ENCODE measurements at places on chromosomes 5 and 9.

- no peak for DNase-seq
These were observed 3.9 kb downstream of the QRFP start for GRCh38 chr9:130892477-130893304.

DNA sequence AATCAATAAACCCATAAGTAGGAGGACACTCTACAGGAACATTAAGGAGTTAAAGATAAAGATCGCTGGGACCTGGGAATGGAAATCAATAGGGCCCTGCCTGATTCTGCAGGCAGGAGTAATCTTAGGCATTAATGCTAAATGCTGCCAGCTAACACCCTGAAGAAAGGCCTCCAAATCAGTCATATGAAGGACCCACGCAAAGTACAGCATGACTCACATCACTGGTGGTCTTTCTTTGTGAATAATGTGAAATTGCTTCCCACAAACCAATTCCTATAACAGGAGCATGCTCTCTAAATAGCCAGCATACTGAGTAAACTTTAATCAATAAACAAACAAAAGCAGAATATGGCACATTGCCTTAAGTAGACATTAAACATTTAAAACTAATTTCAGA, 172.3 kb downstream of the SEMA5A start:
- no peak for DNase-seq

- DNase-seq, result no peak
These were observed 91.1 kb upstream of the CEP78 start for GRCh38 chr9:78144663-78145377.

DNA sequence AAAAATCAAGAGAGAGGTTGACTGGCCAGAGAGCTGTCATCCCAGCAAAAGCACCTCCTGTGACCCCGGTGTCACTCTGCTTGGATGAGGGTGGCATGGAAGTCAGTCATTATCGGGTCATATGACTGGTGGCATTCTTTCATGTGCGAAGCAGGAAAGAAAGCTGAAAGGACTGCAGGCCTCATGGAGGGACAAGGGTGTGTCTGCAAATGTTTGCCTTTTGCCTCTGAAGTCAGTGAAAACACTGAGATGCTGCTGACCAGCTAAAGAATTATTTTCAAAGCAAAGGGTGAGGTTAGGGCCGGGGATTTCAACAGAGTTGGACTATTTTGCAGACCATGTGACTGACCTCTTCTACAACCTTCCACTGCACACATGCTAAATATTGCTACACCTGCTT, 298.3 kb downstream of the CSNK1G3 start:
- DNase-seq, result no peak

DNA sequence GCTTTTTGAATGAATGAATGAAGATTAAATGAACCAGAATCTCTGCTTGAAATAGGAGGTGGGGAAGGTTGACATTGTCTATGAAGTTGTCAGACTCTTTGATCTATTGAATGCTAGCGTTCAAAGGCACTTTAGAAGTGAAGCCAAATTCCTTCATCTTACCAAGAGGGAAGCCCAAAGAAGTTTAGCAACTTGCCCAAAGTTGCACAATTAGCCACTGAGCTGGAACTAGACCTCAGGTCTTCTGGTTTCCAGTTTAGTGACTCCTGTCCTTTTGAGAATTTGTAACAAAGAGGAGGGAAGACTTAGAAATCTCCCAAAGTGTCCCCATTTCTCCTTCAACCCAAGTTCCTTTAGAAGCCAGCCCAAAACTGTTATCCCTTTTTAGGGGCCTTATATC, 20.7 kb upstream of the SLC1A3 start:
- no peak for DNase-seq

DNA sequence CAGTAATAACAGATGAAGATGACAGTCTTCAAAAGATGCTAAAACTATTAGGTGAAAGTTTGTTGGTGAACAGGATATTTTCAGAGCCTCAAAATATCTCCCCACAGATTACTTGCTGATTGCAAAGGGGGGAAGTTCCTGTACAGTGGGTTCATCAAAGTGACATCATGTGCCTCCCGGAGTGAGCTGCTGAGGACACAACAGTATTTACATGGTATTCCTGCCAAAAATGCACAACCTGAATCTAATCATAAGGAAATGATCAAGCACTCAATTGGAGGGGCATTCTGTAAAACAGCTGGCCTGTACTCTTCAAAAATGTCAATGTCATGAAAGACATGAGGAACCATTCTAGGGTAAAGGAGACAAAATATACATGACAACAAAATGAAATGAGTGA, 18.9 kb upstream of the GLIS3 start:
- DNase-seq, result no peak

- no peak for DNase-seq
These were observed 300.7 kb downstream of the MLLT3 start for GRCh38 chr9:20321423-20322082.

DNA sequence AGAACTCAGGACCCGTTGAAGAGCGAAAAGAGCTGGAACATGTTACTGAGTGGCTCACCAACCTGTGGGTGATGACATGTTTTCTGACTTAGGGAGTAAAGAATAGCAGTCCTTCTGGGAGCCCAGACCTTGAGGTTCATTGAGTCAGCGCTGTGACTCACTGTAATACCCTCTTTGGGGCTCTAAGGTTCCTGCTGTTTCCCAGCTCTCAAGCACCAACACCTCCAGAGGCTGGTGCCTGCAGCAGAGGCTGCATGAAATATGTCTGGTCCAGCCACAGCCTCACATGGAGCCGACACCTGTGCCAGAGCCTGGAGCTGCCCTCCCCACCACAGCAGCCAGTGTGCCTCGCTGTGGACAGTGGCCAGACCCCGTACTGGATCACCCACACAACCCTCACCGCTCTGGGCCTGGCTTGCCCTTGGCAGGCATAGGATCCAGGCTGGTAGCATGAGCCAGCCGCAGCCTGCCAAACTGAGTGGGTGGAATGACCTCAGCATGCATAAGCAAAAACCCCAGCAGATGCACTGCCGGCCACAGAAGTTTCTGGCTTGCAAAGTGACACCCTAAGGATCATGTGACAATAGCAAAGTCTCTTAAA, 143.5 kb upstream of the MRPS30 start:
- DNase-seq, result no peak

DNA sequence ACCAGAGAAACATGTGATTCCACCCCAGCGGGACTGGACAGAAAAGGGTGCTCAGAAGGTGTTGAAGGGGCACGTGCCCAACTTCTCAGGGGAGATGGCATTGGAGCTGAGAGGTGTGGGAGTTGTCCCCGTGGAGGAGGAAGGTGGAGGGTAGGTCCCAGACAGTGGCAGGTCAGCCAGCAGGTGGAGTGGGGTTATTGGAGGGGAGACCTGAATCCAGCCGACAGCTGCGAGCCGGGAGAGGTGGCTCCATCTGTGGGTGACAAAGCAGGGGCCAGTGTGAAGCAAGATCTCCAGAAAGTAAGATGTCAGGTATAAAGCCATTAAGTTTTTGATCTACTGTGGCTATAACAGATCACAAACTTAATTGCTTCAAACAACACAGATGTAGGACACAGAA, 75.1 kb downstream of the HRH2 start:
- DNase-seq, result no peak

DNA sequence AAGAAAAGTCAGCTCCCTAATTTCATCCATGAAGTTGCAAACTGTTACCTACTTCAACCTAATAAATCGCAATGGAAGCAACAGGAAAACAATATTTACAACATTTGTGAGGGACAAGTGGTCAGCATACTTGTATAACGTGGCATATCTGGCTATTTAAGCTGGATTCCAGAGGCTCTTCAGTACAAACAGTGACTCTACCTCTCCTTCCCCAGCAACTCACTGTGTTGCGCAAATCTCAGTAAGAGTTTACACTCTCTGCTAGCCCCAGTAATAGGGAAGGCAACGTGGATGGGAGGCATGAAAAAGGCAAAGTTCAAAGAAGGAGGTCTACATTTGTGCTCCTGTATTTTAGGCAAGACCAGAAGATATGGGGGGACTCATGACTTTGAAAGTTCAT, 18.9 kb upstream of the SEMA5A start:
- DNase-seq, result no peak

- DNase-seq, result no peak
These were observed 603.7 kb downstream of the RAB3C start for GRCh38 chr5:59186623-59187022.

- DNase-seq, result peak; percentile 35
These were observed 364.6 kb downstream of the BRINP1 start for GRCh38 chr9:119004618-119004990.

DNA sequence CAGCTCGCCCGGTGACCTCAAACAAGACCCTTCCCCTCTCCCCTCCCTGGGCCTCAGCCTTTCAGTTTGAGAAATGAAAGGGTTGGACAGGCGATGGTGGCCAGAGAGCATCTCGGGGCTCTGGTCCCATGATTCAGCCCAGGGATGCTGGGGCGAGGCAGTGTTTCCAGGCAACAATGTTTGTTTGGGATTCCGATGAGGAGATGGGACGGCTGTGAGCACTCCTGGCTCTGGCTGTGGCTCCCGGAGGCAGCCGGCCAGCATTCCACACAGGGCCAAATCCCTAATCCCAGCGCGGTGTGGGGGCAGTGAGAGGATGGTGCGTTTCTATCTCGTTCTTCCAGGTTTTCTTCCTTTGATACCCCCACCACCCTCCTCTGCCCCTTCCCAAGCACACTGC, 66.0 kb downstream of the HMCN2 start:
- DNase-seq, result peak; percentile 3

GRCh38 chr5:115600766-115601165, 1.5 kb downstream of the TICAM2 start:
- DNase-seq, result no peak

GRCh38 chr5:9466697-9467096, 79.2 kb downstream of the SEMA5A start:
- DNase-seq, result no peak

GRCh38 chr9:99863955-99864354, 42.3 kb downstream of the NR4A3 start:
- no peak for DNase-seq
